ENCODE measurements at places on chromosomes 1 and 21.

DNA sequence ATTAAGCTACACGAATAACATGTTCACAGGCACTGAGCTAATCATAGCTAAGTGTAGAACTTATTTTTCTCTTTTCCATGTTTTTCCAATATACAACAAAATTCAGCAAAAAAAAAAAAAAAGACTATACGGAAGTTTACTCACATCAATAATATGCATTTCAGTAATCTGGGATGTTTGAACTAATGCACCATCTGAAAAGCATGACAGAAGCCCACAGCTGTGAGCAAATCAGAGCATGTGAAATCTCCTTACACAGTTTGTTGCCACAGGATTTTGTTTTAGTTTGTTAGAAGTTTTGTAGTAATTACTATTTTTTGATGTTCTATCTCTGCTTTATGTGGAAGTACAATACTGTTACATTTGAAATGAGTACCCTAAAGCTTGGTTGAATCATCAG lies 1051.7 kb downstream of the TTLL7 start:
- no peak for DNase-seq

DNA sequence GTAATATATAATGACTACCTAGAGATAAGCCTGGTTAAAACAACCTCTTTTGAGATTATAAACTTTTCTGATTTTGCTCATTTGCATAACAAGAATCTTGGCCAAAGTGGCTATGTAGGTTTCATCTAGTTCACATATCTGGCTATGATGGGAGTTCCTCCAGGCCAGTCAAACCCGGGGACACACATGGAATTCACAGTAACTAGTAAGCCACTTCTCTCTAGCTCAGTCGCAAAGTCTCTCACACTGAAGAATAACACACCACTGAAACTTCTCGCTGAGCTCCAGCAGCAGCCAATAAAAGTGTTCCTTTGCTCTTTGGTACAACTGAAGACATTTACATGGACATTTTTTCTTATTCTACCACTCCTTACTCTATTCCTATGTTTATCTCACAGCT lies 36.0 kb upstream of the GRIK1 start:
- DNase-seq: no peak

DNA sequence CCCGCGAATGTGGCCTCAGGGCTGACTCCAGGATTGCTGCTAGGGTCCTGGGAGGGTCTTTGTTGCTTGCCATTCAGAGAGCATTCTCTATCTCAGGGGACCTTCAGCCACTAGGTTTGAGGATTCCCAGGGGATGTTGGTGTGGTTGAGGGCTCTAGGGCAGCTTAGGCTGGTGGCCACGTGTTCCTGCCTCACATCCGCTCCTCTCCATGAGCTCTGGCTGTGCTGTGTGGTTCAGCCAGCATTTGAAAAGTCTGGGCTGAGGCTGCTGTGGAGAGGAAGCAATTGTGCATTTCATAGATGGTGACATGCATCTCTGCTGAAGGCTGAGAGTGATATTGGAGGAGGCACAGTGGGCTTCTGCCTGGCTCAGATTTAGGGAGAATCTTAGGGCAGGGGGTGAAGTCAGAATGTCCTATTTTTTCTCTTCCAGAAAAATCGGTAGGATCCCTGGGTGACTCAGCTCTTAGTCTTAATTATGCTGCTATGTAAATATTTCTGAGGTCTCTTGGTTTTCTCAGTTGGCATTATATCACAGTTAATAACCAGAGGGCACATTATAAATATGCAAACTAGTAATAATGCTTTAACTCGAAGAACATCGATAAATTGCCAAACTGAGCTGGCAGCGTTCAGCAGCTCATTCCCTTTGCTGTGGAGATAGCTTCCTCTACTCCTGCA lies 182.3 kb downstream of the CAMTA1 start:
- no peak for DNase-seq

DNA sequence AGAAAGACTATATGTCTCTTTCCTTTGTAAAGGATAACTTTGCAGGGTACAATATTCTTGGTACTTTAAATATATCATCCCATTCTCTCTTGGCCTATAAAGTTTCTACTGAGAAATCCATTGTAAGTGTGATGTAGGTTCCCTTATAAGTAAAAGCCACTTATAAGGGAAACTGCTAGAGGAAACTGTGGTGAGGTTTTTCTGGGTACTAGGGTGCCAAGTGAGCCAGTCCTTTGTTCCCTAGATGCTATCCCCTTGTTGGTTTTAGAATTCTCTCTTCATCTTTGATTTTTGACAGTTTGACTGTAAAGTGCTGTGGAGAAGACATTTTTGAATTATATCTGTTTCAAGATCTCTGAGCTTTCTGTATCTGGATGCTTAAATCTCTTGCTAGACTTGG lies 108.9 kb upstream of the NEK7 start:
- DNase-seq: peak; percentile 21

DNA sequence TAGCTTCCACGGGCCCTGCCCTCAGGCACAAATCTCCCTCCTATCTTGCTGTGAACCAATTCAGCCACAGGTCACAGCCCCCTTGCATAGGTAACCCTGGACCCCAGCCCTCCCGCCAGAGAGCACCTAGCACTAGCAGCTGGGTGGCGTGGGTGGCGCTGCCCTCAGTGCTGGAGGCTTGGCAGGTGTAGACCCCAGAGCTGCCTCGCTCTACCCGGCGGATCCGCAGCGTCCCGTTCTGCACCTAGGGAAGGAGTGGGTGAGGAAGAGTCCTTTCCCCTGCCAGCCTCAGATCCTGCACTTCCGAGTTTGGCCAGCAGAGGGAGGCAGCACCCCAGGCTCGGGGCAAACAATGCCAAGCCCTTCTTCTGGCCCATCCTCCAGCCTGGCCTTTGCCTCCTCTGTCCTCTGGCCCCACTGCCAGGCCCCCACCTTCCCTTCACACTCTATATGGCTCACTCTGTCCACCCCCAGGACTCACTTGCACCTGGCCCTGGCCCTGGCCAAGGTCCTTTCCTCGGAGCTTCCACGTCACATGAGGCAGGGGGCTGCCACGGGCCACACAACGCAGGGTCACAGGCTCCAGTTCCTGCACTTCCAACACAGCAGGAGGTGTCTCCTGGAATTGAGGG lies 9.0 kb downstream of the IGSF9 start:
- DNase-seq: peak; percentile 87

- DNase-seq: peak; percentile 27
Observed at GRCh38 chr1:39573736-39574624, 2.6 kb downstream of the PABPC4 start.

GRCh38 chr1:163196449-163196787 lies 6.3 kb downstream of the RGS5 start:
- DNase-seq: no peak

DNA sequence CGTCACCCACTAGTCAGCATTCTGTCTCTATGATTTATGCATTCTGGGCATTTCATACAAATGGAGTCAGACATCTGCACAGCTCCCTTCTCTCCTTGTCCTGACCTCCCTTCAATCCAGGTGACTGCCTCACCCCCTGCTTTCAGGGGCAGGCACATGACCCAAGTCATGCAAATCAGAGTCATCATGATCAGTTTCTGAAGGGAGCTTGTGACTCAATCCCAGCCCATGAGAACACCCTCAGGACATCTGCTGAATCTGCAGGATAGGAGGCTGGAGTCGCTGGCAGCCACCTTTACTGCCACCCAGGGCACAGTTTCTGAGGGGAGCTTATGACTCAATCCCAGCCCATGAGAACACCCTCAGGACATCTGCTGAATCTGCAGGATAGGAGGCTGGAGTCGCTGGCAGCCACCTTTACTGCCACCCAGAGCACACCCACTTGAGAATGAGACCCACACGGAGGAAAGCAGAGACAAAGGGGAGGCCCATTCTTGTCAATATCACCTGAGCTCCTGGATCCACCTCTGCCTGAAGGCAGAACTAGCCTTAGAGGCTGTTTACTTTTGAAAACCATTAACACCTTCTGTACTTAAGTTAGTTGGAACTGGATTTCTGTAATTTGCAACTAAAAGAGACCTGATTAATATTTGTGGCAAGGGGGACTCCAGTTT lies 62.3 kb upstream of the SLC25A33 start:
- DNase-seq: no peak

- no peak for DNase-seq
Observed at GRCh38 chr1:80250573-80251168, 1244.1 kb upstream of the ADGRL4 start.

DNA sequence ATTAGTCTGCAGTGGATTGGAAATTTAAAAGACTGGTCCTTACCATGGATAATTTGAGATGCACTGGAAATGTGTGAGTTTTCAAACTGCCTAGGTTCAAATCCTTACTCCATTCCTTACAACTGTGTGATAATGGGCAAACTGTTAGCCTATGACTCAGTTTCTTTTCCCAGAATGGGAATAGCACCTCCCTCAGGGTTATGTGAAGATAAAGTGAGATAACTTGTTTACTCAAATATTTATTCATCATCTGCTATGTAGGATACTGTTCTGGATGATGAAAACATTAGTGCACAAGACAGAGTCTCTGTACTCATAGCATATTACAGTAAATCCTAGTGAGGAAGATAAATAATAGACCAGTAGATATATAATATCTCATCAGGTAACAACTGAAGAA lies 28.6 kb downstream of the LRIG2 start:
- DNase-seq: no peak

- peak; percentile 26 for DNase-seq
Observed at GRCh38 chr1:237041795-237042525, at the start of gene RYR2. Gene RYR2, plus strand, starts transcription at chr1:237042184. Its CDS starts 338 bp downstream, at chr1:237042522.

- DNase-seq: no peak
Observed at GRCh38 chr1:226215239-226215638, 8.2 kb upstream of the MIXL1 start.

GRCh38 chr1:150846473-150847146 lies 29.8 kb downstream of the ARNT start:
- DNase-seq: no peak

GRCh38 chr1:87899746-87900145 lies 571.1 kb downstream of the LMO4 start:
- DNase-seq: no peak

DNA sequence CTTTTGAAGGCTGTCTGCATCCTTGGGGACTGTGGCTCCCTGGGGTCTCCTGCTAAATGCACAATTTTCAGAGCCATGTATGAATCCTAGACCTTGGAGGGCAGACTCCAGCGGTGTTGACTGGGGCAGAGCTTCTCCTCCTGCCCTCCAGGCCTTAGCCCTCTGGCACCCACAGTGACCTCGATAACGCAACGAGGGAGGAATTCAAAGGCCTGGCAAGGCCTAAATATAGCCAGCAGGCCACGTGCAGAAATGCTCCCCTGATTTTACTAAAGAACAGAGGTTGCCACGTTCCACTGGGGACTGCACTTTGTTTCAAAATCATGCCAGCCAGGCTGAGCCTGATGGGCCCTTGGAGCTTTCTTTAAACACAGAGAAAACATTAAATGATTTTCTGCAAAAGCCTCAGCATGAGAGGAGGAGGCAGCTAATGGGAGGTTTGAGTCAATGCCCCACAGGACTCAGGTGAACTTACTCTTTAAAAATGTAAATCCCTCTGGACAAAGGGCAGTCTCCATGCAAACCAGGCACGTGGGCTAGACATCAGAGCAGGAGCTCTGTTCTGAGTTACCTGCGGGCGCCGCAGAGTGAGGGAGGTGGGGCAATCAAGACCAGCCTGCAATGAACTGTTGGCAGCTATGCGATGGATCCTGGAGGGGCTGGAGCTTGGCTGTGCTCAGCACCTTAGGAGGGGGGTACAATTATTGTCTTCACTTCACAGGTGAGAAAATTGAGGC lies 28.0 kb downstream of the GRIK3 start:
- DNase-seq: no peak

- DNase-seq: no peak
Observed at GRCh38 chr1:204314171-204314892, 45.4 kb downstream of the PLEKHA6 start.

DNA sequence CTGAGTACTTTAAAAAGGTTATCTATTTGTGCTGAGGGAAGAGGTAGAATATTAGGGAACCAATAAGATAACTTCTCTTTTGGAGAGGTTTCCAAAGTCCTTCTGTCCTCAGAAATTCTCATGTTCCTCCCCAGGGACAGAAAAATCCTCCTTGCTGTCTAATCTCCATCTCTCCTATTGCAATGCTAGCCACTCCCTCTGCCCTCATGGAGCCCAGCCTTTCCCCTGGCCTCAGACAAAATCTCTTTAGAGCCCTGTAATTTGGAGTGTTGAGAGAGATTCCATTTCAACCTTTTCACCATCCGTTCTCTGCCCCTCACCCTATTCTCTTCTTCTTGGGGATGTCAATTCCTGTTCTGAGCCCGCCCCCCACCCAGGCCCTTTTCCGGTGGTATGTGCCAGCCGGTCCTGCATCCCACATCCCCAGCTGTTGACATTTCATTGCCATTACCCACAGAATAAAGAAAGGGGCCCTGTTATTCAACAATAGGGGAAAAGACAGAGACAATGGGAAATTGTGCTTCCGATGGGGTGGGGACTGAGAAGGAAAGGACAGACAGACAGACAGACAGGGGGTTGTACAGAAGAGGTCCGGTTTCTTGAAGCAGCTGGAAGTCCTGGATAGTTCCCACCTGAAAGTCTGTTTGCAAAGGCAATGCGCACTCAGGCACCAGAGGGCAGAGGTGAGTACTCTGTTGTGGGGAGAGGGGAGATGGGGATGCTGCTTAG lies at the start of gene HAPLN2:
Gene HAPLN2, plus strand, starts transcription at position 563 of the 729 bp plus-strand sequence. CDS start 4,076 bp downstream, outside the sequence.
- peak; percentile 42 for DNase-seq

- DNase-seq: no peak
Observed at GRCh38 chr1:91026777-91027176, 4.9 kb upstream of the ZNF644 start.

DNA sequence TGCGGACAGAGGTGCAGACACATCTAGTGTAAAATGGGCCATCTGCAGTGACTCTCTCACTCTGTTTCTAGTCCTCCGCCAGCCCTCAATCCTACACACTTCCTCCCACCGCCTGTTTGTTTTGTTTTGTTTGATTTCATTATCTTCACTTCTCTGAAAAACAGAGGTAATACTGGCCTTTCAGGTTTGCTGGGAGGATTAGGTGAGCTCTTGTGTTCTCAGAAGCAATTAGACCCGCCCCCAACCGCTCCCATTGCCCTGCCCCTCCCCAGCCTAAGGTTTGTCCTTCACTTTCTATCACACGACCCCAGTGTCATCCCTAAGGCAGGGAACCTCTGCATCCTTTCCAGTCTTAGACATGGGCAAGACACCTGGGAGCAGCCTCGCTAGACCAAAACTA lies 43.2 kb upstream of the TACSTD2 start:
- no peak for DNase-seq

DNA sequence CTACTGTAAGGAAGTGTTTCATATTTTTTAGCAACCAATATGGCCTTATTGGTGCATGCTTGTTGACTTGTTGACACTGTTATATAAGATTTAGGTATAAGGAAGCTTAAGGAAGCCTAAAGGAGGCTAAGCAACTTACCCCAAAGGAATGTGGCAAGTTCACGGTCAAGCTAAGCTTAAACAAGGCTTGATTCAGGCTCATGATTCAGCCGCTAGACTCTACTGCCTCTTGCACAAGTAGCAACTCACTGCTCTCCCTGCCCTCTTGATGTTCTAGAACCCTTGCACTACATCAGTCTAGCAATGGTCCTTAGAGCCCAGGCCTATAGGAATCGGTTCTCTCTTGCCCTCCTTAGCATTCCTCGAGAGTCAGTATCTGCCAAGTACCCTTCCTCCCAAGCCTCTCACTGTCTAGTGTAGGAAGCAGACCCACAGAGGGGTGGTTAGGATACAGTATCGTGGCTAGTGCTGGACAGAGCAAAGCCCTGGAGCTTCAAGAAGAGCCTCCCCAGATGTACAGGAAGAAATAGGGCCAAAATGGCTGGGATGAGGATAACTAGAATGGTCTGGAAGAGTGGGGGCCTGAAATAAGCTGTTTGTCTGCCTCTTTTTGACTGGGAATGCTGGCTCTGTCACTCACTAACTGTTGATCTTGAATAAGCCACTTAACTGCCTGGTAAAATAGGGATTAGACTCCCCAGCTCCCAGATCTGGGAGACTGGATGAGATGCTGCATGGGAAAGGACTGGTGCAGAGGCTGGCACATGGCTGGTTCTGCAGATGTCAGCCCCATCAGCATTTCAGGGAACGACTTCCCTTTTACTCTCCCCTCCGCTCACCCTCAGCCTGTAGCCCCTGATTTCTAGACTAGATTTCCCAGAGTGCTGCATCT lies 122.2 kb downstream of the NAV1 start:
- DNase-seq: no peak

Measured in KBM-7 (cell line).